Stimulated activated CD4-positive, alpha-beta T cell treated with anti-CD3 and anti-CD28 coated beads, Interleukin-1b, Interleukin-23, amount 100 ng/mL, for 48 hours (primary cell): ENCODE measurements at places on chromosomes 13 and 19.

DNA sequence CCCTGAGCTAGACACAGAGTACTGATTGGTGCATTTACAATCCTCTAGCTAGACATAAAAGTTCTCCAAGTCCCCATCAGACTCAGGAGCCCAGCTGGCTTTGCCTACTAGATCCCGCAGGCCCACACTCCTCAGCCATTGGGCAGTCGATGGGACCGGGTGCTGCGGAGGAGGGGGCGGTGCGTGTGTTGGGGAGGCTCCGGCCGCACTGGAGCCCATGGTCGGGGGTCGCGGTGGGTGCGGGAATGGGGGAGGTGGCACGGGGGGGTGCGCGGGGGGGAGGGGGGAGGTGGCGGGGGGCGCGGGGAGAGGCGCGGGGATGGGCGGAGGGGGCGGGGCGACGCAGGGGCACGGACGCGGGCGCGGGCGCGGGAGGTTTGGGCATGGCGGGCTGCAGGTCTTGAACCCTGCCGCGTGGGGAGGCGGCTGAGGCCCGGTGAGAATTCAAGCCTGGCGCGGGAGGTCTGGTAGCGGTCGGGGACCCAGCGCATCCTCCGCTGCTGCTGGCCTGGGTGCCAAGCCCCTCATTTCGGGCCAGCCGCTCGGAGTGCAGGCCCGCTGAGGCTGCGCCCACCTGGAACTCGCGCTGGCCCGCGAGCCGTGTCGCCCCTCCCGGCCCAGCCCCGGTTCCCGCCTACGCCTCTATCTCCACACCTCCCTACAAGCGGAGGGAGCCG lies 674.1 kb downstream of the SLITRK5 start:
- no peak for DNase-seq

DNA sequence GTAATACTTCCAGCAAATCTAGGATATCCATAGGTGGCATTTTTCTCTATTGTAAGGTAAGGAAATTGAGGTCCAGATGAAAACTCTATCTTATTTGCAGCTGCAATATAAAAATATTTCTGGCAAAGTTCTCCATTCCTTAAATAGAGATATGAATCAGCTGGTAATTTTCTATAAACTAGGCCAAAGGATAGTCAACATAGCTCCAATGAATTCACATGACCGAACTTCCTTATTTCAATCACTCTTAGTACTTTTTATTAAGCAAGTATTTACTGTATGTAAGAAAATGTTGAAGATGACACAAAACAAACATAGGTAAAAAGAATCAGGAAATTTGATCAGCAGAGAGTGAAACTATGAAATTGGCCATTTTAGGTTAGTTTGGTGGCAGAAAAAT lies 13.0 kb upstream of the LCP1 start:
- no peak for DNase-seq

DNA sequence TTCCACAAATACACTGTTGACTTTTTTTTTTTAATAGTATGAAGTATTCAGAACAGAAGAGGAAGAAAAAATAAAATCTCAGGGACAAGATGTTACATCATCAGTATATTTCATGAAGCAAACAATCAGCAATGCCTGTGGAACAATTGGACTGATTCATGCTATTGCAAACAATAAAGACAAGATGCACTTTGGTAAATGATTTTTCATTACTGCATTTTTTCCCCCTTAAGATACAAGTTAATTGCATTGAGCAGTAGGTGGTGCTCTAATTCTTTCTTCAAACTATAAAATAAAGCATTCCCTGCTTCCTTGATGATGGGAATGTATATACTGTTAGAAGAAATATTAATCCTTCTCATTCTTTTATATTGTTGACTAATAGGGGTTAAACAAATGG lies 17.1 kb downstream of the UCHL3 start:
- no peak for DNase-seq

GRCh38 chr19:1840541-1841115 lies 7.7 kb downstream of the REXO1 start:
- no peak for DNase-seq

DNA sequence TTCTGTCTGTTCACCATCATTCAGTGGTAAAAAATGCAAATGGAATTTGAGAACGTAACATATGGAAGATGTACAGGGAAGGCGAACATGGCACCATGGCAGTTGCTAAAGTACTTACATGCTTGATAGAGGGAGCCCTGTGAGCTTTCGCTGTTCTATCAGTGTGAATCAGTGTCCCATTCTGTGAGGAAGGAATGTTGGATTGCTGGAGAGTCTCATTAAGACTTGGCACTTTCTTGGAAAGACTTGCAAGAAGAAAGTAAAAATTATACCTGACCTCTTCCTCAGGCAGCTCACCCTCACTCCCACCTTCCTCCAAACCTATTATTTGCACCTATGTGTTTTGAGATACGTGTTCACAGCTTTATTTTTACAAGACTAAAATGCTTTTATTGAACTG lies 43.5 kb downstream of the FREM2 start:
- DNase-seq: no peak

- no peak for DNase-seq
These were observed 42.5 kb downstream of the NFIX start for GRCh38 chr19:13037731-13038130.

- no peak for DNase-seq
These were observed 916.7 kb downstream of the PCDH9 start for GRCh38 chr13:66313413-66313812.

- no peak for DNase-seq
These were observed 20.6 kb downstream of the ZNF558 start for GRCh38 chr19:8811315-8812172.

GRCh38 chr13:114057166-114058050 lies 75.0 kb downstream of the RASA3 start:
- no peak for DNase-seq

GRCh38 chr13:75514080-75514995 lies 23.3 kb downstream of the COMMD6 start:
- DNase-seq: no peak

DNA sequence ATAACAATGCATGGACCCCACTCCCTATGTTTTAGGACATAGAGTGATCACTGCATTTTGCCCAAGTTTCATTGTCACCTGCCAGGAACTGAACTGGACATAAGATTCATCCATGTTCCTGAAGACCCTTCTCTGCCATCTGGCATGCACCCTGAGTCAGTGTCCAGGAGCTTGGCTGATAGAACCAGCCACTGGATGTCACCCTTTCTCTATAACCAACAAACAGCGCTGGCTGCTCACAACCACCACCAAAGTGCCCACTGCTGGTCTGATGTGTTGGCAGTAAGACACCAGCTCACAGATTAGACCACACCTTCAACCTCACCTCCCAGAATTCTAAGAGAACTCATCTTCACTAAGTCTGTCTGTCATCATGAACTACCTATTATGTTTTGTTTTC lies 333.4 kb downstream of the ITGBL1 start:
- DNase-seq: no peak

GRCh38 chr19:46474211-46474610 lies 2.8 kb upstream of the PNMA8A start:
- no peak for DNase-seq

DNA sequence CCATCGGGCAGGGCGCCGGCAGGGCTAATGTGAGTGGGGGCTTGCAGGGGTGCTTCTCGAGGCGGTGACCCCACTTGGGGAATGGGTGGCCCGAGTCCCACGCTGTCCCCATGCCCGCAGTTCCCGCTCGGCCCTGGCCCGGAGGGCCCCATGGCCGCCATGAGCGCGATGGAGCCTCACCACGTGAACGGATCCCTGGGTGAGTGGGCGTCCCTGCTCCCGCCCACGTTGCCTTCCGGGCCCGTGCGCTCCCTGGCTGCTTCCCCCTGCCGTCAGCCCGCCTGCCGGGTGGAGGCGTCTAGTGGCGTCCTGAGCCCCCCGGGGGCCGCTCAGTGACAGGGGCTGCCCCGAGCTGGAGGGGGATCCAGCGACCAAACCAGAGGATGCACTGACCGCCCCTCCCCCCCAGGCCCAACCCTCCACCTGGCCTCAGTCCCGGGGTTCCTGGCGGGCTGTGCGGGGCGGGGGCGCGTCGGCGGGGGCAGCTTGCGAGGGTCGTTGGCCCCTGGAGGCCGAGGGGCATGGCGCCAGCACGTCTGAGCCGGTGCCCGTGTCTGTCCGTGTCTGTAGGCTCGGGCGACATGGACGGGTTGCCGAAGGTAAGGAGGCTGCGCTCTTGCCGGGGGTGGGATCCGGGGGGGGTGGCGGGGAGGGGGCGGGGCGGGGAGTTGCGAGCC lies 4.8 kb downstream of the ISYNA1 start:
- no peak for DNase-seq

GRCh38 chr13:58313219-58313618 lies 681.7 kb downstream of the PCDH17 start:
- no peak for DNase-seq

DNA sequence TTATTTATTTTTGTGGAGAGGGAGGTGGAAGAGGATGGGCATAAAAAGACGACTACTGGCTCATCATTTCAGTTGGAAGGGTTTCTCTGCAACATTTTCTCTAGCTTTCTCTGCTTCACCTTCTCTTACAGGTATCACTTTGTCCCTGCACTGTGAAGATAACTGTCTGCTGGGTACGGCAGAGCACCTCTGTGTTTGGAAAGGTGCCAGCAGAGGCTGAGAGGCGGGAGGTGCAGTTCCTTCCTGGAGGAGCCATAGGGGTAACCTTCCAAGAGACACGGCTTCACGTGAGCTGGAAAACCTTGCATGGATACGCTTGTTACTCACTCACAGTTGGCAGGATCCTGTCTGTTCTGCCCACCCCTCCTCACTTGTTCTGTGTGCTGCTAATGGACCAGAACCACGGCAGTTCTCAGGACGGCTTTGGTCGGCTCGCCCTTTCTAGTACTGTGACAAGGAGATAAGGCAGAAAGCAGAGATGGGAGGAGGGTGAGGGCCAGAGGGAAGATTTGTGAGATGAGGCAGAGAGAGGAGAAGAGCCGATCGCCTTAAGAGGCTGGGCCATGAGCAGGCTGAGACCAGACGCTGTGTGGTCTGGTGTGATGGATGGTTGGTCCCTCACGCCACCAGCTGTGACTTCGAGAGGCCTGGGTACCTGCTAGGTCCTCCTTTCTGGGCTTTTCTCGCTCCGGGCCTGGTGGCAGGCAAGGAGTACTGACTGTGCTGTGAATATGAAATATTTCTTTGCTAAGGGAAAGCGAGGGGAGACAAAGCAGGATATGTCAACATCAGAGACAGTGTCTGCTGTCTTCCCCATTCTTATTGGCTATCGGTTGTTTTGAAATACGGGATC lies 66.8 kb downstream of the MRPL57 start:
- DNase-seq: no peak

GRCh38 chr19:16325641-16326400 lies 1.2 kb downstream of the KLF2 start:
- DNase-seq: peak; percentile 32

GRCh38 chr19:46056536-46056935 lies 15.7 kb upstream of the IGFL4 start:
- no peak for DNase-seq

DNA sequence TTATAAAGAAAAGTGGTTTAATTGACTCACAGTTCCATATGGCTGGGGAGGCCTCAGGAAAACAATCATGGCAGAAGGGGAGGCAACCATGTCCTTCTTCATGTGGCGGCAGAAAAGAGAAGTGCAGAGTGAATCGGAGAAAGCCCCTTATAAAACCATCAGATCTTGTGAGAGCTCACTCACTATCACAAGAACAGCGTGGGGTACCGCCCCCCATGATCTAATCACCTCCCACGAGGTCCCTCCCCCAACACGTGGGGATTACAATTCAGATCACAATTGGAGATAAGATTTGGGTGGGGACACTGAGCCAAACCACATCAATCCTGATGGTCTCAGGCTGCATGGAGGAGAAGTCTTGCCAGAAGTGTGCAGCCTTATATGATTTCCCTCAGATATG lies 26.0 kb downstream of the TM9SF2 start:
- DNase-seq: no peak

GRCh38 chr13:48578516-48579164 lies 45.8 kb upstream of the RCBTB2 start:
- no peak for DNase-seq

DNA sequence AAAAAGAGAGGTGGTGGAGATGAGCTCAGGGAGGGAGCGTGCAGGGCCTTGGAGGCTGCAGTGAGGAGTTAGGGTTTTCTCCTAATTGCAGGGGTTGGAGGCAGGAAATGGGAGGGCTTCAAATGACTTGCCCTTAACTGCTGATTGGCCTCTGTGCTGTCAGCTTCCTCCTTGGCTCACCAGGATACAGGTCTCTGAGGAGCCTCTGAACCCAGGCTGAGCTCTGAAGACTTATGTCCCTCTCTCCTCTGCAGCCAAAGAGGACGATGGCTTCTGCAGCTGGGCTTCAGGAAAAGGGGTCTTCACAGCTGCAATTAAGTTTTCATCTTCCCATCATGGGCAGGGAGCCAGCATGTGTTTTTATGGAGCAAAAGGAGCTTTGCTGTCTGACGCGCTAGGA lies 6.7 kb upstream of the RANBP3 start:
- DNase-seq: no peak

DNA sequence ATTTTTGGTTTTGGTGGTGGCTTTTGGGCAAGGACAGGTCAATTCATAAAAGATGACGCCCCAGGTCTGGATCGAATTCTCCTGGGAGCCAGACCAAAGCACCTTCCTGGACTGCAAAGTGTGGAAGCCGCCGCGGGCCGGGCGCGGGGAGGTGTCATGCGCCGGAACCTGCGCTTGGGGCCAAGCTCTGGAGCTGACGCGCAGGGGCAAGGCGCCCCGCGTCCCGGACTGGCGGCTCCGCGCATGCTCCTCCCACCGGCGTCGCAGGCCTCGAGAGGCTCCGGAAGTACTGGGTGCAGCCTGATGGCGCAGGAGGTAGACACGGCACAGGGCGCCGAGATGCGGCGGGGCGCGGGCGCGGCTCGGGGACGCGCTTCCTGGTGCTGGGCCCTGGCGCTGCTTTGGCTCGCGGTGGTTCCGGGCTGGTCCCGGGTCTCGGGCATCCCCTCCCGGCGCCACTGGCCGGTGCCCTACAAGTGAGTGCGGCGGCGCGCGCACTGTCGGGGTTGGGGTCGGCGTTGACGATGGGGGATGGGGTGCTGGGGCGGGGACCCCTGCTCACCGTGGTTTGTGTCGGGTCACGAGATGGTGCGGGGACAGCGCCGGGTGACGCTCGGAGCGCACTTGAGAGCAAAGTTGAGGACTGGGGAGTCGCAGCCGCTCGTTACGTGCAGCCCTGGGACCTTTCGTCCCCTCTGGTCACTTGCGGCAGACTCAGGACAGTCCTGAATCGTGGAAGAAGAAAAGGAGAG lies at the start of gene CLN5:
TSS of gene CLN5 (plus strand) at position 286 of the 752 bp plus-strand sequence. CDS start at position 304, 18 bp downstream.
- peak; percentile 95 for DNase-seq

GRCh38 chr19:44814517-44814916 lies 5.6 kb downstream of the BCAM start:
- DNase-seq: no peak

- DNase-seq: no peak
These were observed 188.8 kb downstream of the KLF12 start for GRCh38 chr13:73945382-73945781.

DNA sequence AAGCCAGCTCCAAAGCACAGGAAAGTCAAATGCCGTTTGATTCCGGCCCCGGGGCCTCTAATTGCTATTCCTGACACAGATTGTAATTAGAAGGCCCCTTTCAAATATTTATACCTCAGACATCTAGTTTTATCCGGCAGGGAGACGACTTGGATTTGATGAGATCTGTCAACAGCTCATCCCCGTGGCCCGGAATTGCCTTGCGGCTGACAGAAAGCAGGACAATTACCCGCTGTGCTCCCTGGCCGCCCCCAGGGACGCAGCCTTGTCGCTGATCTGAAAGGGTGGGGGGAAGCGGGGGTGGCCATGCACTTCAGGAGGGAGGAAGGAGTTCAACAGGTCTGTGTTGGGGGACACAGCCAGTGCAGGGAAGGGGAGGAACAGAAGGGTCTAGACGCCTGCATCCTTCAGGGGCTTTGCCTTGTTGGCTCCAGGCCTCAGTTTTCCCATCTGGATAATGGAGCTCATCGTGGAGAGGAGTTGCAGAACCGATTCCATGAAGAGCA lies 1.8 kb upstream of the SHD start:
- no peak for DNase-seq
